Bronchial epithelial cell (primary cell): ENCODE measurements at places on chromosomes 11 and 22. TPM values are rescaled to one million over a fixed set of nuclear protein-coding genes. Genes with fewer than 3 reads are reported as not detected.

HOATZ gene
- total RNA-seq: not detected in 2 replicates

- peak; percentile 74 for DNase-seq
Observed at GRCh38 chr11:90220391-90220790, 2.5 kb downstream of the CHORDC1 start.

DNA sequence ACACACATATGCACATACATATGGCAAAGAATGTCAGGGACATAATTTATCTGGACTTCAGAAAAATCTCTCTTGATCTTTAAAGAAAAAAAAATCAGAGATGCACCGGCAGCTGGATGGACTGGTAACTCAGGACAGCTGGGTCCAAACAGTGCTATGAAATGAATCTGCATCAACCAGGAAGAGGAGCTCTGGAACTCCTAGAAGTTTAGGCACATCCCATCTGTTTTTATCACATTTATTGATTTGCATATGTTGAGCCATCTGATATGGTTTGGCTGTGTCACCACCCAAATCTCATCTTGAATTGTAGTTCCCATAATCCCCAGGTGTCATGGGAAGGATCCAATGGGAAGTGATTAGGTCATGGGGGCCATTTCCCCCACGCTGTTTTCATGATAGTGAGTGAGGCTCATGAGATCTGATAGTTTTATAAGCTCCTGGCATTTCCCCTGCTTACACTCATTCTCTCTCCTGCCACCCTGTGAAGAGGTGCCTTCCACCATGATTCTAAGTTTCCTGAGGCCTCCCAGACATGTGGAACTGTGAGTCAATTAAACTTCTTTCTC, 87.7 kb upstream of the AKIP1 start:
- DNase-seq: no peak

DNA sequence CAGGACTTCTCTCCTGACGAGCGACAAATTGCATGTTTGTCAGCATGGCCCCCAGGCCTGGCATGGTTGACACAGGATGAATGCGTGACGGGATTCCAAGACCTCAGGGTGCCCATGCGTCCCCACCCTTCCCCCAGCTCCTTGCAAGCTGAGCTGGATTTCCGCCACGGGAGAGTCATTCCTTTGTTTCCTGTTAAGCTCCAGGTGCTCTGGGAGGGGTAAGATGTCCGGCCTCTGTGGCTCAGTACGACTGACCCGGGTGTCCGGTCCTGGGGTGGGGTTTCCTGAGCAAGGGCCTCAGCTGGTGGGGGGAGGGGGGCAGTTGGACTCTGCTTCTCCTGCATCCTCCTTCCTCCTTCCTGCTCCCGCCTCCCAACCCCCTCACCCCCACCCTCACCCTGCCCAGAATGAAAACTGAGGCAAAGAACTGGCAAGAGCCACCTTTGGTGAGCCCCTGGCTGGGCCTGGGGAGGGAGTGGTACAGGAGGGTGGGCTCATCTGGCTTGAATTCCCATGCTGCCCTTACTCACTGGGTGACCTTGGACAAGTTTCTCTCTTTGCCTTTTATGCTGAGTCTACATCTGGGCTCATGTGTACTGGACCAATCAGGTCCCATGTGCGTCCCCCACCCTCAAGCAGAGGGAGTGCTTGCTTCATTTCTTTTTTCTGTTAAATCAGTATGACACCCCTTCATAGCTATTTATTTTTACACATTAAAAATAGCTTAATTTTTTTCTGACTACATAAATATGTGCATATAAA, 2.5 kb downstream of the CDC42EP2 start:
- peak; percentile 80 for DNase-seq
